Activated CD8-positive, alpha-beta memory T cell treated with anti-CD3 and anti-CD28 coated beads, Interleukin-2, amount 10 ng/mL, durations not matched to agents 7 days and 5 days (primary cell): ENCODE measurements at places on chromosomes 3 and 15.

- DNase-seq: no peak
Measured at GRCh38 chr3:36964817-36965216, 20.0 kb upstream of the TRANK1 start.

DNA sequence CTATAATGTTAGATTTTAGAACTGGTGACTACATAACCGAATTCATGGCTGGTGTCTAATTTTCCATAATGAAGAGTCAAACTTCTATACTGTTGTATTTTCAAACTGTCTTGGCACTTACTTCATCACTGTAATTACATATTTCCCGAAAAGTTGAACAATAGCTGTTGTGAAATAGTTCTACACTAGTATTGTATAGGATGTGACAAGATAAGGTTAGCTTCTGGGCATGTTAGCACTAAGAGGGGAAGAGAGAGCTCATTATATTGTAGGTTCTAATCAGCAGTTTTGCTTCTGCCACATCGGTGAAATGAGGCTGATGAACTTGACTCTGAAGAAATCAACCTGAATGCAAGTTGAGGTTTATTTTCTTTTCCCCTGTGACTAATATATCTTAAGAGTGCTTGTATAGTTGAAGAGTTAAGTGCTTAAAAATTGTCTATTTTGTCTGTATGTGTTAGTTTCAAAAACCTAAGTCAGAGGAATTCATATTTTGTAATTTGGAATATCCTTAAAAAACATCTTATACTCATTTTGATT, 8.9 kb downstream of the GYG1 start:
- no peak for DNase-seq

DNA sequence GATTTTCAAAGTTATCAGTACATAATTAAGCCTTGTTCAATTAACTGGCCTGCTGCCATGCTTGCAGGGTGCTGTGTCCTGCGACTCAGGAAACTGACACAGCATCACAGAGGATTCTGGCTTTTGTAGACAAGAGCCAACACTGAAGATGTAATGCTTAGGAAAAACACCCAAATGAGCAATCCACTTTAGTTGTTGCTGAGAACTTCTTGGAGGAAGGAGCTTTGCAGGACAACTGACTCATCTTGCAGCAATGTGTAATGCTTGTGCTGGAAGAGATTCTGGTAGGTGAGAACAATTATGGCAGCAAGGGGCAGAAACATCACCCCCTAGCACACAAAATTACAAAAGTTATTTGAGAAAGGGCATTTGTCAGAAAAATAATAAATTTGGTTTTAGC, 67.6 kb downstream of the NLGN1 start:
- DNase-seq: no peak

GRCh38 chr3:55297245-55297644, 189.9 kb downstream of the WNT5A start:
- no peak for DNase-seq

- no peak for DNase-seq
Measured at GRCh38 chr3:161740421-161740820, 243.8 kb downstream of the OTOL1 start.

GRCh38 chr3:19074257-19074900, 73.9 kb upstream of the KCNH8 start:
- no peak for DNase-seq

- no peak for DNase-seq
Measured at GRCh38 chr15:66899555-66900350, 165.6 kb upstream of the SMAD3 start.

DNA sequence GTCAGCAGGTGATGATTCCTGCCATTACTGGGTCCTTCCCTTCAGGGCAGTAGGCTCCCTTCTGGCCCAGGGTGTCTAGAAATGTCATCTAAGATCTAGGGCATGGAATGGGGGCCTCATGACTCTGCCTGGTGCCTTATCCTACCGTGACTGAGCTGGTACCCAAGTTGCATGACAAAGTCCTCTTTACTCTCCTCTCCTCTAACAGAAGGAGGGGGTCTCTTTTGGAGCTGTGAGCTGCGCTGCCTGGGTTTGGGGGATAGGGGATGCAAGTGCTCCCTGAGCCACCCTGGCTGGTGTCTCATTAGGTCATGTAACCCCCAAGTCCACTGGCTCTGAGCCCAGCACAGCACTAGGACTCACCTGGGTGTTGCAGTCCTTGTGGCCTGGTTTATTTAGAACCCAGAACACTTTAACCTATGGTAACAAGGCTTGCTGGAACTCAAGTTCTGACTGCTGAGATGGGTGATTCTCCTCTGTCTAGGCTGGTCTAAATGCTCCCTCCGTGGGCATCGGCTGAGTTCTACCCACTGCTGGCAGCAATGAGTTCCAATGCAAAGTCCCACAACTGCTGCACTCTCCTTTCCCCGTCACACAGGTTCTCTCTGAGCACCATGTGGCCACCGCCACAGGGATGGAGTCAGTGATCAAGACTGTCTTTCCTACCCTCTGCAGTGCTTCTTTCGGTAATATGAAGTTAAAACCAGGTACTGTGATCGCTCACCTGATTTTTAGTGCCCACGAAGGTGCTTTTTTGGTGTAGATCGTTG, 34.0 kb downstream of the XXYLT1 start:
- DNase-seq: peak; percentile 33

GRCh38 chr3:115254492-115255196, 107.6 kb upstream of the ZBTB20 start:
- no peak for DNase-seq

DNA sequence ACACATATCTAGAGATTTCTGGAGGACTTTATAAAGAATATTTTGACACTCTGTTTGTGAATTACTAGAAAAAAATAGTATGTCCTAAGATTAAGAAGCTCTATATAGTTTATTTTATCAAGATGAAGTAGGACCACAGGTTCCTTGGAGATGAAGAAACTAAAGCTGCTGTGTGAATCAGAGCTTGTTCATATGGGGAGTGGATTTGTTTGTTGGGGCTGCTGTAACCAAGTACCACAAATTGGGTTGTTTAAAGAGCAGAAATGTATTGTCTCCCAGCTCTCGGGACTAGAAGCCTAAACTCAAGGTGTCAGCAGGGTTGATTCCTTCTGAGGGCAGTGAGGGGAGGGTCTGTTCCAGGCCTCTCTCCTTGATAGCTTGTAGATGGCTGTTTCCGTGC, 270.6 kb upstream of the UMPS start:
- DNase-seq: no peak

DNA sequence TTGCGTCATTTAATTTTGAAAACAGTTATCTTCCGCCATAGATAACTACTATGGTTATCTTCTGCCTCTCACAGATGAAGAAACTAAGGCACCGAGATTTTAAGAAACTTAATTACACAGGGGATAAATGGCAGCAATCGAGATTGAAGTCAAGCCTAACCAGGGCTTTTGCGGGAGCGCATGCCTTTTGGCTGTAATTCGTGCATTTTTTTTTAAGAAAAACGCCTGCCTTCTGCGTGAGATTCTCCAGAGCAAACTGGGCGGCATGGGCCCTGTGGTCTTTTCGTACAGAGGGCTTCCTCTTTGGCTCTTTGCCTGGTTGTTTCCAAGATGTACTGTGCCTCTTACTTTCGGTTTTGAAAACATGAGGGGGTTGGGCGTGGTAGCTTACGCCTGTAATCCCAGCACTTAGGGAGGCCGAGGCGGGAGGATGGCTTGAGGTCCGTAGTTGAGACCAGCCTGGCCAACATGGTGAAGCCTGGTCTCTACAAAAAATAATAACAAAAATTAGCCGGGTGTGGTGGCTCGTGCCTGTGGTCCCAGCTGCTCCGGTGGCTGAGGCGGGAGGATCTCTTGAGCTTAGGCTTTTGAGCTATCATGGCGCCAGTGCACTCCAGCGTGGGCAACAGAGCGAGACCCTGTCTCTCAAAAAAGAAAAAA, 1.2 kb downstream of the B2M start:
- DNase-seq: peak; percentile 80

DNA sequence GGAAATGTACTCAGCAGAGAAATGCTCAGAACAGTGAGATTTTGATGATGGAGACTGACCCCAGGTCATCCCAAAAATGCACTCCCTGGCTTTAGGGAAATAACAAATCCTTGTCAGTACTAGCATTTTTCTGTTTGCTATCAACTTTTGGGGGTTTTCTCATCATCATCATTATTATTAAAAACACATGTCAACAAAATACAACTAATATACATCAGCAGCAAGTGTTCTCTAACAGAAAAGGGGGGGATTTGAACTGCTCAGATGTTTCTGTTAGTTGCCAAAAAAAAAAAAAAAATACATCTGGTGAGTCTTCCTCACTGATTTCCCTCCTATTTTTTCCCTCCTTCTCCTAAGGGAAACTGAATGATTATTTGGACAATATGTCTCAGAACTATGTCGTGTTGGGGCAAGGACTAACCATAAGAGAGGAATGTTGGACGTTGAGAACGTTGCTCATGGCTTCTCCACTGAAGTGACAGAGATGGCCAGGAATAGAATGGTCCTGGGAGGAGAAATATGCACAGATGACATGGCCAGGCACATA, 230.0 kb upstream of the MCTP2 start:
- no peak for DNase-seq

GRCh38 chr3:171317171-171317570, 143.0 kb downstream of the TNIK start:
- no peak for DNase-seq

- no peak for DNase-seq
Measured at GRCh38 chr15:70508561-70509281, 254.6 kb downstream of the UACA start.

- DNase-seq: no peak
Measured at GRCh38 chr3:120350401-120350941, 1.3 kb upstream of the LRRC58 start.

GRCh38 chr3:60758831-60759230, 492.4 kb downstream of the FHIT start:
- no peak for DNase-seq

DNA sequence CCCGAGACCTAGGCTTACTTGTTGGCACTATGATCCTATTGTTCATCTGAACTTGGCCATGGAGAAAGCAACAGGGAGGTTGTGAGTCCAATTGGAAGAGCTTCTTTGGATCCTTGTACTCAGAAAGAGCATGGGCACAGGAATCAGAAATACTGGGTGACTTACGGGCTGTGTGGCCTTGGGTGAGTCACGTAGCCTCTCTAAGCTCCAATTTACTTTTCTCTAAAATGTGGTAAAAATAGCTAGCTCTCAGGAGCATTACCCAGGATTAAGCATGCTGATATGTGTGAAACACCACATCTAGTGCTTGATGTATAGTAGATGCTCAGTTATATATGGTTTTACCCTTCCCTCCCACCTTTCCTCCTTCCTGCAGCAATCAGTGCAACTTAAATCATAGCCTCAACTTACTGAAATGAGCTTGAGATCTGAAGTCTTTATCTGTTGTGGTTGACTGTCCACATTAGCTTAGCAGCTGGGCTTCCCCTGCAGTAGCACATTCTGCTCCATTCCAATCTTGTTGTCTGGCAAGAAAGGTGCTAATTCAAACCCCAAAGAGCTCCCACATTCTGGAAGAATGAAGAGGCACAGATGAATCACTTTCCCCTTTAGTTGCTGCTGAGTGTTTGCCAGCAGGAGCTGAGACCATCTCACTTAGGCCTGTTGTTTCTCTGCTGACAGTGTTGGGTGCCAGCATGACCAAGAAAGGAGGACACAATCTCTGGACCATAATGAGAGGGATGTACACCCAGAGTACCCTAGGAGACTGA, 299.1 kb upstream of the TRIM42 start:
- DNase-seq: no peak

DNA sequence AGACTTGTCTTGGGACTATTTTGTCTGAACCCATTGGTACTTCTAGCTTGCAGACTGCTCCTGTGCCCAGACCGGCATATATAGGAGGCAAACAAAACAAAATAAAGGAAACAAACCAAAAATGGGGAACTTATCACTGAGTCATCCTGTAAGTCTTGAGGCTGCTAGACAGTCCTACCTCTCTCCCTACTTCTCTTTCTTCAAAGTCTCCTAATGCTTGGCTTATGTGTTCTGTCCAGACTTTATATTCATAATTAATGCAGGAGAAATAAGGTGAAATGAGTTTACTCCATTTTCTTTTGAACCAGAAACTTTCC, 266.2 kb downstream of the ZNF385D start:
- DNase-seq: no peak

DNA sequence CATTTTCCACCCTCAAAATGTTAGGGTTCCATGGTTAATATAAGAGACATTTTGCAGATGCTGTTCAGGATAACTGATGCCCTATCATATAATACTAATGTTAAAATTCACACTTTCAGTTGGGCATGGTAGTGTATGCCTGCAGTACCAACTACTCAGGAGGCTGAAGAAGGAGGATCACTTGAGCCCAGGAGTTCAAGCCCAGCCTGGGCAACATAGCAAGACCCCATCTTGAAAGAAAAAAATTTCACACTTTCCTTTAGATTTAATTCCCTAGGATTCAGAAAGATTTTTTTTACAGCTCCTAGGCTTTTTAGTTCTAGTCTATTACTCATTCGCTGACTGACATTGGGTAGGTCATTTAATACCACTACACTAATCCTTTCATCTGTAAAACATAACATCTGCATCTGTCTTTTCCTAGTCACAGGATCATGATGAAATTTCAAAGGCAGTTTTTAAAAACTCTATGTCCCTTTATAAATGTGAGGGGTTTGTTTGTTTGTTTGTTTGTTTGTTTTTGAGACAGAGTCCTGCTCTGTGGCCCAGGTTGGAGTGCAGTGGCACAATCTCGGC, 103.7 kb downstream of the MYO5A start:
- DNase-seq: no peak

- DNase-seq: no peak
Measured at GRCh38 chr15:41982133-41982930, 10.0 kb upstream of the EHD4 start.

- DNase-seq: no peak
Measured at GRCh38 chr3:2504912-2505311, 406.2 kb downstream of the CNTN4 start.

DNA sequence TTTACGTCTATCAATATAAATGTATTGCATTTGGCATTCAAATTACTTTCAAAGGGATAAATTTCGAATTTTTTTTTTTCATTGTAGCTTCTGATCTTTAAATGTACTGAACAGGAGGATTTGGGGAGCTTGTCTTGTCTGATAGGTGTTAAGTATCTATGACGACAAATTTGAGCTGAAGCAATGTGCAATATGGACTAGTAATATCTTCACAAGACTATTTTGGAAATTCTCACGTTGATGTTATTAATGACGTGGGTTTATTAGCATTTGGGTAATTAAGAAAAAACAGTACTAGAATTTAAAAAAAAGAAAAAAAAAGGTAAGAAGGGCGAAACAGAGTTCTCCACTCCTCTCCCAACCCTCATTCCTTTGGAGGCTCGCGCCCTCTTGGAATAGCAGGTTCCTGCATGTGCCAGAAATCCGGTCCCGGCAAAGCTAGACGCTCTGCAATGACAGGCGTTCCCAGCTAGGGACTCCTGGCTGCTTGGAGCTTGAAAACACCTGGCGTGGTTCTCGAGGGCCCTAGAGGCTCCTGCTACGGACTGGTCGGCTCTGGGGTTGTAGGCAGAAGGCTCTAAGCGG, 648 bp upstream of the P2RY1 start:
- no peak for DNase-seq

- DNase-seq: no peak
Measured at GRCh38 chr3:153513236-153513635, 351.2 kb downstream of the RAP2B start.

GRCh38 chr3:110311541-110311940, 760.1 kb upstream of the NECTIN3 start:
- no peak for DNase-seq
